ENCODE measurements at places on chromosomes 12 and 14.

- DNase-seq = no peak
Observed at GRCh38 chr14:99571303-99571986, 32.6 kb downstream of the CCDC85C start.

- DNase-seq = no peak
Observed at GRCh38 chr14:70097576-70098249, 91.0 kb downstream of the SLC8A3 start.

DNA sequence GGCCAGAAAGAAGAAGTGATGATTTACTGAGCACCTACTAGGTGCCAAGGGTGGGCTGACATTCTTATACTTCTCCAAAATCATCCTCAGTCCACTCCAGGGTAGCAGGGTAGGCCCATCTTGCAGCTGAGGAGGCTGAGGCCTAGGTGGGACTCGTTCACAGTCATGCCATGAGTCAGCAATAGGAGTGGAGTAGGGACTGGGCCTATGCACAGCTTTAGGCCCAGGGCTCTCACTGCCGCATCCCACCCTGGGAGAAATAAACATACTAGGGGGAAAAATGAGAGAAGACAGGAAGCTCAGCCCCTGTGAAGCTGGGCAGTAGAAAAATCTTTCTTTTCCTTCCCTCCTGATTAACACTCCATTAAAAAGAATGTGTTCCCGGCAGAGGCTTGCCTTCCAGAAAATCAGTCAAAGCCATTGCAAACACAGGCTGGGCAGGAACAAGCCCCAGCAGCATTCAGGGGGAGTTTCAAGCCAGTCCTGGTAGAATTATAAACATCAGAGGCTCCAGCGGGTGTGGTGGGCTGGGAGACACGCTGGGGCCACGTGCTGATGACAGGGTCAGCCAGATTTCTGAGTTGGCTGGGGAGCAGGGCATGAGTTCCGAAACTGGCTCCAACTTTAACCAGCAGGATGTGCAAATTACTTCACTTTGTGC lies 1.8 kb downstream of the HSPB8 start:
- DNase-seq = no peak

DNA sequence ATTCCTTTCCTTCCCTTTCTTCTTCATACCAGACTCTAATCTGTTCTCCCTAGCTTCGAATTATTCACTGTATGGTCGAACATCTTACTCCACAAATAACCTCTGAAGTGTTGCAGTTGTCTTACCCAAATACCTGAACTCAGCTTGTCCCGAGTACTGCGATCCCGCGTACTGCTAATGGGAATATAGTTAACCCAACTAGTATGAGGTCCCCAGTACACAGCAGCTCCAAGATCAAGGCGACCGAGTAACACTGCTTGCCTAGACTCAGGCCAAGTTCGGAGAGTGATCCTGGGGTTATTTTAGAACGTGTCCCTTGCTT lies 462 bp upstream of the ETNK1 start:
- no peak for DNase-seq

DNA sequence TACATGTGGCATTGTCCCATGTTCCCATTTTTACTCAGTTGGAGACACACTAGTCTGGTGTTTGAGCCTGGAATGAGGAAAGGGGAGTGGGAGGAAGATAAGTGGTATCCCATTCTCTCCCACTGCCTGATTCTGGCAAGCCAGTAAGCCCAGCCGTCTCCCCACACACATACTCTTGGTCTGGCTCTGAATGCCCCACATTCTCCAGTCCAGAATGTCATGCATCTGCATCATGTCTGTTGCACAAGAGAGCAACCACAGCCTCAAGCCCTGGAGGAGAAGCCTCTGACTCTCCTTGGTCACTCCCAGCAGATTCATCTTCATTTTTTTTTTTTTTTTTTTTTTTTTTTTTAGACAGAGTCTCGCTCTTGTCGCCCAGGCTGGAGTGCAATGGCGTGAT lies 48.0 kb downstream of the DRAM1 start:
- DNase-seq = peak; percentile 96

GRCh38 chr14:75196468-75196867 lies 20.1 kb upstream of the TMED10 start:
- peak; percentile 77 for DNase-seq

DNA sequence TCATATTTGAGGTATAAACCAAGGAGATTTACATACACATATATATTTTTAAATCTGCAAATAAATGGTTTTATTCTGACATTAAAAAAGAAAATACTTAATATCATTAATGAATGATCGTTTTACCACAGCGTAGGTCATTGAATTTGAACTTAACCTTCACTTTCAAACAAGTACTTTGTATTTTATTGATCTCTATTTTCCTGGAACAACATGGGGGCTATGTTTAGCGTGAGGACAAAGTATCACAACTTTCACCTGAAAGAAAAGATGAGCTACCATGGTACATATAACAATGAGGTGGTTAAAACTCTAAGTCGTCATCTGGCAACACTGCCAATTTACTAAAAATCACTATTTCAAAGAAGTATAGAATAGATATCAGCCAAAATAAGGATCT lies 6.0 kb downstream of the GYS2 start:
- no peak for DNase-seq

GRCh38 chr12:68560851-68561422 lies 49.8 kb upstream of the RAP1B start:
- DNase-seq = no peak

DNA sequence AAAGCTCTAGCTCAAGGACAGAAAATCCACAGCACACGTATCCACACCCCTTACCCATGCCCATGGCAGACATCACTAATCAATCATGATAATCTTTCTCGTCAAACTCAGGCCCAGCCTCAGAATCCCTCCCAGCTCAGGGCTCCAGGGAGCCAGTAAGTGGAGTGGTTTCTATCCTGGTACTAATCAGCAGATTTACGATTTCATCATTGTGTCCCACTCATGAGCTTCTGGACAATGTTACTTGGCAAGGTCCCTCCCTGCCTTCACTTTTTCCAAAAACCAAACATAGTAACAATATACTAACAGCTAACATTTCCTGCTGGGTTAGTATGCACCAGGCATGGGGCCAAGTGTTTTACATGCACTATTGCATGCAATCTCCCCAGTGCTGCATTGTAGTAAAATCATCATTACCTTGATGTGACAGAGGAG lies 45.8 kb upstream of the NCOR2 start:
- DNase-seq = no peak

GRCh38 chr12:125841332-125841731 lies 776.1 kb downstream of the AACS start:
- no peak for DNase-seq

- no peak for DNase-seq
Observed at GRCh38 chr12:62716866-62717525, 218.0 kb downstream of the PPM1H start.

DNA sequence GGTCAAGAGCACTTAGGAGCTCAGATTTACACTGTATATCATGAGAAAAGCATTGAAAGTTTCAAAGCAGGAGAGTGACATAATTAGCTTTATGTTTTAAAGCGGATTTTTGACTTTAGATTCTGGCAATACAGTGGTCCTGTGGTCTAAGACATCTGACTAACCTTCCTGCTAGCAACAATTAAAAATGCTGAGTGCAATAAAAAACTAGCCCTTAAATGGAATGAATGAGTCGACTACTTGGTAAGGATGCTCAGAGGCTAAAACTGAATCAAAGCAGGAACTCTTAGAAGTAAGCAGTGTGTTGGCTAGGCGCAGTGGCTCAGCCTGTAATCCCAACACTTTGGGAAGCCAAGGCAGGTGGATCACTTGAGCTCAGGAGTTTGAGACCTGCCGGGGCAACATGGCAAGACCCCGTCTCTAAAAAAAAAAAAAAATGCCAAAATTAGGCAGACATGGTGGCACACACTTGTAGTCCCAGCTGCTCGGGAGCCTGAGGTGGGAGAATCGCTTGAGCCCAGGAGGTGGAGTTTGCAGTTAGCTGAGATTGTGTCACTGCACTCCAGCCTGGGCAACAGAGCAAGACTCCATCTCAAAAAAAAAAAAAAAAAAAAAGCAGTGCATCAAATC lies 18.9 kb downstream of the BICD1 start:
- DNase-seq = no peak

DNA sequence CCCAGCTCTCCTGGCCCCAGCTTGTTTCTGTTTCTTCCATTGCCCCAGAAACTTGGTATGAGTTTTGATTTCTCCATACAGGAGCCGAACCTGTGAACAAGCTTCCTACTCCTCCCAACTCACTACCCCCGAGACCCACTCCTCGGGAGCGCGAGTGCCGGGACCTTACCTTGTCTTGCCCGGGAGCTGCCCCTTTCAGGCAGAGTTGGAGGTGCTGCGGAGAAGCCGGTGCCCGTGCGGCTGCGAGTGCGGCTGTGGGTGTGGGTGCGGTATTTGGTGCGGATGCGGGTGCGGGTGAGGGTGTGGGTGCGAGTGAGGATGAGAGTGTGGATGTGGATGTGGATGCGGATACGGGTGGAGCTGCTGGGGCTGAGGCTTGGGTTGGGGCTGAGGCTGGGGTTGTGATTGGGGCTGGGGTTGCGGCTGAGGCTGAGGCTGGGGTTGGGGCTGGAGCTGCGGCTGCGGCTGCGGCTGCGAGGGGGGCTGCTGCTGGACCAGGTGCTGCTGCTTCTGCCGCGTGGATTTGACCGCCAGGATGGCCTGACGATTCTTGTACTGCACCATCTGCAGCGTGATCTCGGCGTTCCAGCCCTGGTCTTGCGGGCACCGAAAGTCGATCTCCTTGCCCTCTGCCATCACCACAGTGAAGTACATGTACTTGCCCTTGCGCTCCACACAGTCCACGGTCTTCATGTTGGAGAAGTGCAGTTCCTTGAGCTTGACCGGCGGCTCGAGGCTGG lies 1.1 kb downstream of the PHLDA1 start:
- peak; percentile 34 for DNase-seq

DNA sequence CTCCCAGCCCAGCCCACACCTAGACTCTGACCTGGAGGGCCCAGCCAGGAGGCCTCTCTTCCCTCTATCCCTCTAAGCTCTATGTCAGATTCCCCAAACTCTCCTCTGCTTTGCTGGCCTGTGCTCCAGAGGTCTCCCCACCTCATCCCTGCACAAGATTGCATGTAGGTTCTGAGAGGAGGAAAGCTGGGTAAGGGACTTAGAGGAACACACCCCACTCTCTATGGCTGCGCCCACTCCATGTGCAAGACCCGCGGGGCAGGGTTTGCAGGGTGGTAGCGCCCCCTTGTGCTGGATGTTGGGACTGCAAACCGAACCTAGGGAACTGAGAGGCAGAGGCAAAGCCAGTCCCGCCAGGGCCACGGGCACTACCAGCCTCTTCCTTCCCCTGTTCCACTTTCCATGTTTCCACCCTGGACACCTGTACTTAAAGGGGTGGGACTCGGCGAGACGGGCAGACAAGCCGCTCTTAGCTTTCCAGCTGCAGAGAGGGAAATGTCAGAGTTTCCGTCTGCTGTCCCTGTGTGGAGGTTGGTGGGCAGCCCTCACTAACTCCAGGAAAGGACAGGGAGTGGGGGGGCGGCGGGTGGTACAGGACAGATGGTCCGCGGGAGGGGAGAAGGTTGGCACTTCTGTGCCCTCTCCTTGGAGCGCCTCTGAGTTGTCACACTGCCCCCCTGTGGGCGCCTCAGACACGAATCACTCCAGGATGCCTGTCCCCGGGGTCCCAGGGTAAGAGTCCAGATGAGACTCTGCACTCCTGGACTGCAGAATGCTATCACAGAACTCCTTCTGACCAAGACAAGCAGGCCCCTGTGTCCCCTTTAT lies 16.8 kb downstream of the MMP14 start:
- DNase-seq = peak; percentile 78

- no peak for DNase-seq
Observed at GRCh38 chr12:14958361-14959125, 2.9 kb downstream of the ARHGDIB start.

GRCh38 chr12:52681526-52682380 lies 1.5 kb upstream of the KRT1 start:
- DNase-seq = no peak

All from MV-4-11 (cell line).